ENCODE measurements at places on chromosomes 11 and 22. TPM values are rescaled to one million over a fixed set of nuclear protein-coding genes. Genes with fewer than 3 reads are reported as not detected.

The CHEK1 gene
- total RNA-seq = 43.2 TPM

The OR6A2 gene
- 0.07 TPM for total RNA-seq

DNA sequence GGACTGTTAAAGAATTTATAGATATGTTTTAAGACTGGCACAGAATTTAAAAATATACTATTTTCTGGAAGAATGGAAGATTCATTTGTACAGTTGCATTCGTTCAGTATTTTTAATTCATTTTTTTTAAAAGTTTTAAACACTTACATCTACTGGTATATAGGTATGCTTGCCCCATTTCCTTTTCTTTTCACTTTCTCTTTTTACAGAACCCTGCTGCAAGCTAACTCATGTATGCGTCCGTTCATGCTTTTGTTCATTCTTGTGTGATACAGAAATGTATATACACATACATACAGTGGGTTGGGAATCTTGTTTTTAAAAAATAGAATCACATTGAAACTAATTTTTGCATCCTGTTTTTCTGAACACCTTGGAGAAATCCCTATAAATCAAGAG lies 31.0 kb downstream of the PACS1 start:
- DNase-seq = no peak

GRCh38 chr11:117618982-117619355 lies 178.0 kb downstream of the DSCAML1 start:
- no peak for DNase-seq

GRCh38 chr11:122202161-122202950 lies 86.3 kb upstream of the BLID start:
- no peak for DNase-seq

DNA sequence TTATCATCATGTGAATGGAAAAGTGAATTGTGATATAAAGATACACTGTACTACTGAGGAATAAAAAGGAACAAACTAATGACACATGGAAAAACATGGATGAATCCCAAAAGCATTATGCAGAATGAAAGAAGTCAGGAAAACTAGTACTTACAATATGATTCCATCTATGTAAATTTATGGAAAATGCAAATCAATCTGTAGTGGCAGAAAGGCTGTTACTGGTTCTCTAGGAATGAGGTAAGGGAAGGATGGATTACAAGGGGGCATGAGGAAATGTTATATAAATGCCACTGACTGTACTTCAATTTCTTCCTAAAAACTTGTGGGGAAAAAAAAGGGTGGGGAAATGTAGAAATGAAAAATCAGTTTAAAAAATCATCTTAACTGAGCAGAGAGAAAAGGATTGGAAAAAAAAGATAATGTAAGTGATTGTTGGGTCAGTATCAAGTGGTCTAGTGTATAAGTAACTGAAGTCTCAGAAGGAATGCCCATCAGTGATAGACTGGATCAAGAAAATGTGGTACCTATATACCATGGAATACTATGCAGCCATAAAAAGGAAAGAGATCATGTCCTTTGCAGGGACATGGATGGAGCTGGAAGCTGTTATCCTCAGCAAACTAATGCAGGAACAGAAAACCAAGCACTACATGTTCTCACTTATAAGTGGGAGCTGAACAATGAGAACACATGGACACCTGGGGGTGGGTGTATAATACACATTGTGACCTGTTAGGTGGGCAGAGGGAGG lies 48.8 kb downstream of the USP35 start:
- DNase-seq = no peak

DNA sequence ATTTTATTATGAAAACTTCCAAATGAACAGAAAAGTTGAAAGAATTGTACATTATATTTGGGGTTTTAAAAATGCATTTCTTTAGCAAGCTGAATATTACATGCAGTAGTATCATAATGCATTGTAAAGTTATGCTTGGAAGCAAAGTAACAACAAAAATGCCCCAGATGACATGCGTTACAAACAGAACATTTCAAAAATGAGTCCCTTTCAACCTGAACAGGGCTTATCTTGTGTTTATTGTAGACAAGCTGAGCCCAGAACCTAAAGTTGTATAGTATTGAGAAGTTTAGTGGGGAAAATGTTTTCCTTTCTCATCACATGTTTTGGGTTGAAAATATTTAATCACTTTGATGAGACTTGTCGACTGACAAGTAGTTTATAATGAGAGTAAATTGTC lies 68.8 kb downstream of the CECR2 start:
- no peak for DNase-seq

All from epithelial cell of proximal tubule (primary cell).